LHCN-M2 (cell line): ENCODE measurements at places on chromosomes 4 and X. TPM values are rescaled to one million over a fixed set of nuclear protein-coding genes. Genes with fewer than 3 reads are reported as not detected.

- peak; percentile 51 for DNase-seq
These were observed 48.9 kb downstream of the FNIP2 start for GRCh38 chr4:158817562-158818296.

The ATP2B3 gene
- total RNA-seq, result not detected in 2 replicates

The NXF2B gene
- not detected in 2 replicates for total RNA-seq

The PASD1 gene
- total RNA-seq, result not detected in 2 replicates
